Activated CD4-positive, CD25-positive, alpha-beta regulatory T cell treated with anti-CD3 and anti-CD28 coated beads, Interleukin-2, amount 50 U/mL, for 16 hours (primary cell): ENCODE measurements at places on chromosomes 16 and 17.

GRCh38 chr16:69031877-69032301 lies 73.6 kb upstream of the HAS3 start:
- DNase-seq = no peak

DNA sequence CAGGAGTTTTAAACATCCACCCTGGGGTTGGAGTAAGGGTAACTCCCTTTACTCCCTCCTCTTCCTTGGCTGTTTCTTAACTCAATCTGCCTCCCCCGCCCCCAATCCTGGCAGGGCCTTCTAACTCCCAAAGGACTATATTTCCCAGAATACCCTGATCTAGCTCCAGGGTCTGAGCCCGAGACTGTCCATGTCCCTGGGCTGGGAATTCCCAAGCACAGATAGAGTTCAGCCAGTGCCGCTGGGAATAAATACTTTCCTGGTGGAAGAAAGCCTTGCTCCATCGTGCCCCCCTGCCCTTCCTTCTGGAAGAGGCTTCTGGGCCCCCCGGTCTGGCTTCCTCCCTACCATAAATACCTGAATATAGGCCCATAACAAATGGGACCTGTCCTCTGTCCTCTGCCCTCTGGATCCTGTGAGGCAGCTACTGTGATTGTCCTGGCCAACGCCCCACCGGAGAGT lies 10.2 kb downstream of the BAHCC1 start:
- DNase-seq = no peak

- no peak for DNase-seq
Measured at GRCh38 chr16:50809561-50809960, 67.7 kb downstream of the CYLD start.

- DNase-seq = no peak
Measured at GRCh38 chr17:47847341-47848197, 3.4 kb downstream of the SP6 start.

GRCh38 chr16:337975-338575 lies 14.4 kb downstream of the AXIN1 start:
- no peak for DNase-seq

DNA sequence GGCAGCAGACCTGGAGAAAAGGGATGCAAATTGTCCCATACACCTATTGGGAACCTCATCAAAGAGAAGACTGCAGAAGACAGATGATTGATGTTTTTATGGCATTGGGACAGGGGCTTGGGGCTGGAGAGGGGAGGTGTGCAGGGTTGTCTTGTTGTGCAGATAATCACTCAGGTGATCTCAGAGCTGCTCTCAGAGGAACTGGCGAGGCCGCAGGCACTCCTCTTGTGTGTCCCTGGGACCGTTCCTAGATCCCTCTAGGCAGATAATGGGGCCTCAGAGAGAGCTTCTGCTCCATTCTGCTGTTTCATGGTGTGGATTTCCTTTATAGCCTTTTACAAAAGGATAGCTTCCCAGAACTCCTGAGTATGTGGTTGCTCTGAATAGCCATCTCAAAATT lies 1.6 kb downstream of the RNF213 start:
- no peak for DNase-seq

DNA sequence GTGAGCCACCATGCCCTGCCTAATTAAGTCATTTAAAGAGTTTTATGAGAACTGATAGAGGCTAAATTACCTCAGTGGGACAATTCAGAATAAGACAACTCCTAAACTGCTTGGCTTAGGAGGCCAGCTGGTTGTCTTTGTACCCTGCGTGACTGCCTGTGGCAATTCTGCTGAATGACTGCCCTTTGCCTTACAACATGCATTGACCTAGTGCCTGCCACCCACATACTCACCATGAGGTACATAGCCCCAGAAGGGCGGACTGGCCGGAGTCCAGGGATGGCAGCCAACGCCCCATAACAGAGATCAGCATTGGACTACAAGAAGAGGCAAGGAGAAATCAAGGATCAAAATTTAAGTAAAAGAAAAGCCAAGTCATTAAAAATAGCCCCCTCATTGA lies 7.3 kb downstream of the TAT start:
- DNase-seq = no peak

GRCh38 chr16:61500851-61501250 lies 535.4 kb downstream of the CDH8 start:
- no peak for DNase-seq

- DNase-seq = no peak
Measured at GRCh38 chr16:3112881-3113574, 642 bp downstream of the ZNF205 start.

DNA sequence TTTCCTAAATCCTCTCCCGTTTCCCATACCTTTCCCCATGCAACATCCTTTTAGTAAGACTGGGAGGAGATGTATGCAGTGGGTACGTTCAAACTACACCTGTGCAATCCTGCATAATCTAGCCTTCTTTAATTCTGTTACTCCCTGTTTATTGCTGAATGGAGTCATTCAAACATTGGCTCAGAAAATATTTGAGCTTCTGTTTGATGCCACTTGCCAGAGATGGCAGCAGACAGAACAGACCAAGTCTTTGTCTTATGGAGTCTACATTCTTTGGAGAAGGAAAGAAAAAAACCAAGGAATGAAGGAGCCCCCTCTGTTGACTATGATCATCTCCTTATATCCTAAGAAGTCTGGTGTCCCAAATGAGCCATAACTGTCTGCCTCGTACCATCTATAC lies 288.8 kb downstream of the HAPSTR1 start:
- no peak for DNase-seq

GRCh38 chr17:33377837-33378595 lies 84.9 kb upstream of the ASIC2 start:
- no peak for DNase-seq

- DNase-seq = no peak
Measured at GRCh38 chr17:62715882-62716390, 88.5 kb downstream of the MRC2 start.

- DNase-seq = no peak
Measured at GRCh38 chr17:8532021-8532420, 96.3 kb downstream of the NDEL1 start.

GRCh38 chr16:28869201-28869600 lies 5.6 kb downstream of the SH2B1 start:
- DNase-seq = no peak

GRCh38 chr17:31584438-31585279 lies 193.2 kb downstream of the RAB11FIP4 start:
- DNase-seq = no peak

DNA sequence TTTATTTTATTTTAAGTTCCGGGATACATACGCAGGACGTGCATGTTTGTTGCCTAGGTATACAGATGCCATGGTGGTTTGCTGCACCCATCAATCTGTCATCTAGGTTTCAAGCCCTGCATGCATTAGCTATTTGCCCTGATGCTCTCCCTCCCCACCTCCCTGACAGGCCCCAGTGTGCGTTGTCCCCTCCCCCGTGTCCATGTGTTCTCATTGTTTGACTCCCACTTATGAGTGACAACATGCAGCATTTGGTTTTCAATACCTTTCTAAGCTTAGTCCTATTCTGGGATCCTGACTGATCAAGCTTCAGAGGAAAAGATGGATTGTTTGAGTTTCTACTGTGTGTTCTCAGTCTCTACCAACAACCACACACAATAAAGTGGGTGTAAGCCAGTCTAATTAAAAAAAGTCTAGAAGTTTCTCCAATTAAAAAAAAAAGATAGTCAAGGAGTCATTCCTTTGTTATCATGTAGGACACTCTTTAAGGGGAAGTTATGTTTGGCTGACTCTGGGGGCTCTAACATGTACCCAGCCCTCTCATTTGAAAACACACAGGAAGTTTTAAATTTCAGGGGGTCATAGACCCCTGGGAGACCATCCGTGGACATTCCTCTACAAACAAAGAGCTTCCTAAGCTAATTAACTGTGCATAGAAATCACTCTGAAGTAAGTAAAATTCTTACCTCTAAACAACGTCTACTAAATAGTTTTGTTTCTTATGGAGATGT lies 66.3 kb upstream of the ADAMTS18 start:
- no peak for DNase-seq

DNA sequence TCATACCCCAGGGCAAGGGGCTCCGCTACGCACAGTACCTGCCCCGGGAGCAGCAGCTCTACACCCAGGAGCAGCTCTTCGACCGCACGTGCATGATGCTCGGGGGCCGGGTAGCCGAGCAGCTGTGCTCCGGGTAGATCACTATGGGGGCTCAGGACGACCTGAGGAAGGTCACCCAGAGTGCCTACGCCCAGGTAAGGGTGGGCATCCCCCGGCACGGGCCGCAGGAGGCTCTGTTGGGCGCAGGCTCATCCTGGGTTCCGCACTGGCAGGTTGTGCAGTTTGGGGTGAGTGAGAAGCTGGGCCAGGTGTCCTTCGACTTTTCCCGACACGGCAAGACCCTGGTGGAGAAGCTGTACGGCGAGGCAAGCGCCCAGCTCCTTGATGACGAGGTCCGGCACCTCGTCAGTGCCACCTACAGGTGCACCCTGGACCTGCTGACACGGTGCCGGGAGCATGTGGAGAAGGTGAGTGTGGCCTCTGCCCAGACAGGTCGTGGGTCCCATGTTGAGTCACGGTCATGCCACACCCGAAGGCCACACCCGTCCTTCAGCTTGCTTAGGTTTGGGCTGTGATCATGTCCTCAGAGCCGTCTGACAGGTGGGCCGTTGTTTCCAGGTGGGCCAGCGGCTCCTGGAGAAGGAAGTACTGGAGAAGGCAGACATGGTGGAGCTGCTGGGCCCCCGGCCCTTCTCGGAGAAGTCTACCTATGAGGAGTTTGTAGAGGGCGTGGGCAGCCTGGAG lies 19.3 kb downstream of the DBNDD1 start:
- no peak for DNase-seq

GRCh38 chr16:4055748-4056147 lies 60.5 kb downstream of the ADCY9 start:
- no peak for DNase-seq
